ENCODE measurements at places on chromosomes 5 and 9.

- DNase-seq, result no peak
These were observed 147.9 kb upstream of the VLDLR start for GRCh38 chr9:2473681-2474080.

- no peak for DNase-seq
These were observed 18.3 kb upstream of the MLLT3 start for GRCh38 chr9:20640331-20641187.

- no peak for DNase-seq
These were observed 14.2 kb downstream of the RUFY1 start for GRCh38 chr5:179564526-179564925.

GRCh38 chr5:132016721-132017250 is 5.3 kb upstream of the ACSL6 start:
- no peak for DNase-seq

- no peak for DNase-seq
These were observed 11.3 kb upstream of the SLC2A6 start for GRCh38 chr9:133490201-133490681.
